ENCODE measurements at places on chromosomes 5 and 9.
A peak's percentile ranks its signal among the peaks of the same experiment; 100 is the strongest.

GRCh38 chr5:111463311-111463710 lies 49.0 kb downstream of the STARD4 start:
- DNase-seq, result no peak

GRCh38 chr9:97319395-97319794 lies 11.9 kb downstream of the CCDC180 start:
- no peak for DNase-seq

GRCh38 chr5:161391724-161392123 lies 154.8 kb downstream of the GABRB2 start:
- no peak for DNase-seq

GRCh38 chr5:149959406-149960236 lies 937 bp upstream of the SLC26A2 start:
- no peak for DNase-seq

- DNase-seq, result no peak
Observed at GRCh38 chr9:98974554-98974953, 30.8 kb downstream of the COL15A1 start.

DNA sequence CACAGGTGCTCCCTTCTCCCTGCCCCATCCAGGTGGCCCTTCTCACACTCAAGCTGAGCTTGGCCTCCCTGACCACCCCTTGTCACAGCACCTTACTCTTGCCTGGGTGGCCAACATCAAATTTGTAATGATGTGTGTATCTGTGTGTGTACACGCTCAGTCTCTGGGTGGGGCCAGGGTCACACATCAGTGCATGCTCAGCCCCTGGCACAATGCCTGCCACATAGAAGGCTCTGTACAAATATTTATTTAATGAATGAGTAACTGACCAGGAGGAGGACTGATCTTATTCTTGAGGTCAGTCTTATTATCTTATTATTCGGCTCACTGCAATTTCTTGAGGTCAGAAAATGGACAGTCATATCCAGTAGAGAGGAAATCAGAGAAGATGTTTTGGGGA lies 41.3 kb upstream of the HAND1 start:
- no peak for DNase-seq

- no peak for DNase-seq
Observed at GRCh38 chr5:40410964-40411635, 268.6 kb upstream of the PTGER4 start.

GRCh38 chr9:90988318-90988717 lies 186.7 kb downstream of the SYK start:
- no peak for DNase-seq

DNA sequence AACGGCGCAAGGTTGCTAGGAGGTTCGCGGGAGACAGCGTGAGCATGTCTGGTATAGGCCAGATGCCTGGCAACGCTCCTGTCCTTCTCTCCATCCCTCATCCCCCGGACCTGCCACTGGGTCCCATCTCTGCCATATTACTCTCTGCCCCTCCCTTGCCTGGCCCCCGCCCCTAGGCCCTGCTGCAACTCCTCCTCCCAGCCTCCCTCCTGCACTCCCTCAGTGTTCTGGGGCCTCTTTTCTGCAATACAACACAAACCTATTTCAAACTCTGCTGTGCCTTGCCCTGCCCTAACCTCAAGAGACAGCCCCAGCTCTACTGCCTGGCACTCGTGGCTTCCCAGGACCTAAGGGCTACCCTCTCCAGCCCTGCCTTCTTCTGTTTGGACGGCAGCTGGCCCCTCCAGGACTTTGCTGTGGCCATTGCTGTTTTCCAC lies 8.9 kb upstream of the DBN1 start:
- no peak for DNase-seq

- no peak for DNase-seq
Observed at GRCh38 chr5:151406322-151406947, 41.0 kb upstream of the SLC36A1 start.

DNA sequence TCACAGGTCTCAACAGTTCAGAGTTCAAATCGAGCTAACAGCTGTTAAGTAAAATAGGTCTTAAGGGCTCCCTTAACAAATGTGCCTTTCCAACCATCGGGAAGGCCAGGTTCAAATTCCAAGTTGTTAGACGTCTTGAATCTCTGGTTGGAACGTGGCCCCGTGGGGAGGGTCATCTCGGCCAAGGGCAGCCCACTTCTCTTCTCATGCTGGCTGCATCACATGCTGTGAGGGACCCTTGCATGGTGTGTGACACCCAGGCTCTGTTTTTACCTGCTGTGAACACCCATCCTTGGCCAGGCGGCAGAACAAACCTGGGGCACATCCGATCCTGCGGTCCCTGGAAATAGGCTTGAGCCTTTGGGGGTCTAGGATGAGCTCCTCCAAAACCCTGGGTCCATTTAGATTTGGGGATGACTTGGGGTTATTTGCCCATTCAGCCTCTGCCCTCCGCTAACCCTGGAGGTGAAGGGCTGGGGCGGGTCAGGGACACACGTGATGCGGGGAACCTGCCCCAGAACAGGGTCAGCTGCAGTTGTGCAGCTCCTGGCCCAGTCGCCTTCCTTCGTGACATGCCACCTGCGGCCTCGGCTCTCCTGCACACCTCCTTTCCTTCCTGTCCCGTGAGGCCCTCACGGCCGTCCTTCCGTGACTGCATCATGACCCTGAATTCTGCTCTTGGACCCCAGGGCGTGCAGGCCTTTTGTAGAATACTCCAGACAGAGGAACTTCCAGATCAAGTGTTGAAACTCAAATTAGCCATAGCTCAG lies 45.9 kb downstream of the BOD1 start:
- DNase-seq, result no peak

- DNase-seq, result no peak
Observed at GRCh38 chr9:27505744-27506161, 18.3 kb upstream of the IFNK start.

- no peak for DNase-seq
Observed at GRCh38 chr5:116488356-116489041, 86.1 kb downstream of the SEMA6A start.

DNA sequence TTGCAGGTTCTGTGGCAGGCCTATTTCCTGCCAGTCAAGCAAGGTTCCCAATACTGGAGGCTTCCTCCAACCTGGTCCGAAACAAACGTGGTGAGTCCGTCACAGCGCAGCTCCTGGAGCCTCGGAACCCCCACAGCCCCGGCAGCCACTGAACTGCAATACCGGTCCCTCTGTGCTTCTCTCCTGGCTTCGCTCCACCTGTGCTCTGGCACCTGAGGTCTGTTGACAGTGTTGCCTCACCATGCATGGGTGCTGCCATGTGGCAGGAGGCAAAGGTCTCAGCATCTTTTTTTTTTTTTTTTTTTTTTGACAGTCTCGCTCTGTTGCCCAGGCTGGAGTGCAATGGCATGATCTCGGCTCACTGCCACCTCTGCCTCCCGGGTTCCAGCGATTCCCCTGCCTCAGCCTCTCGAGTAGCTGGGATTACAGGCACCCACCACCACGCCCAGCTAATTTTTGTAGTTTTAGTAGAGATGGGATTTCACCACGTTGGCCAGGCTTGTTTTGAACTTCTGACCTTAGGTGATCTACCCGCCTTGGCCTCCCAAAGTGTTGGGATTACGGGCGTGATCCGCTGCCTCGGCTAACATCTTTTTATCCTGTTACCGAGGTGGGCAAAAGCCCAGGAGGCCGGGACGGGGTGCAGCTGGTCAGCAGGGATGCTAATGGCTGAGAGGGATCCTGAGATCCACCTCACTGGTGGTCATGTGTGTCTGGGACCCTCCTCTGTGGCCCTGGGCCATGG lies 57.1 kb upstream of the RNU6ATAC start:
- no peak for DNase-seq

DNA sequence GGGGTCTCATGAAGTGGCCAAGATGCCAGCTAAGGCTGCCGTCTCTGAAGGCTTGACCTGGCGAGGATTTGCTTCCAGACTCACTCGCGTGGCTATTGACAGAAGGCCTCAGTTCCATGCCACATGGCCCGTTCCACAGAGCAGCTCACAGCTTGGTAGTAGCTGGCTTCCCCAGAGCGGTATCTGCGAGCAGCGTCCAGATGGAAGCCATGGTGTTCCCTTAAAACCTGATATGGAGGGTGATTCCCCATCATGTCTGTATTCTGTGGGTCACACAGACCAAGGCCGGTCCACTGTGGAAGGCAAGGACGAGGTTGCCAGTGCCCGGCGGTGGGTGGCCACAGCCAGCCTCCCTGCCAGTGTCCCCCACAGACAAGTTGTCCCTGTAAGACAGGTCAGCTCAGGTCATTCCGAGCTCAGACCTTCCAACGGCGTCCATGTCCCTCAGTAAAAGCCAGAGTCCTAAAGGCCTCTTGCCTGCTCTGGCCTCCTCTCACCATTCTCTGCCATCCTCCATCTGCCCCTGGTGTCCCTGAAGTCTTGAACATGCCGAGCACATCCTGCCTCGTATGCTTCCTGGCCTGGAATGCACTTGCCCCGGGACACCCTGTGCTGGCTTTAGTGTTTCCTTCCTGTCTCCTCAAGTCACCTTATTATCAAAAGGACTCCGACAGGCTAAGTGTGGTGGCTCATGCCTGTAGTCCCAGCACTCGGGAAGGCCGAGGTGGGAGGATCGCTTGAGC lies 61.3 kb upstream of the LRRTM2 start:
- no peak for DNase-seq

DNA sequence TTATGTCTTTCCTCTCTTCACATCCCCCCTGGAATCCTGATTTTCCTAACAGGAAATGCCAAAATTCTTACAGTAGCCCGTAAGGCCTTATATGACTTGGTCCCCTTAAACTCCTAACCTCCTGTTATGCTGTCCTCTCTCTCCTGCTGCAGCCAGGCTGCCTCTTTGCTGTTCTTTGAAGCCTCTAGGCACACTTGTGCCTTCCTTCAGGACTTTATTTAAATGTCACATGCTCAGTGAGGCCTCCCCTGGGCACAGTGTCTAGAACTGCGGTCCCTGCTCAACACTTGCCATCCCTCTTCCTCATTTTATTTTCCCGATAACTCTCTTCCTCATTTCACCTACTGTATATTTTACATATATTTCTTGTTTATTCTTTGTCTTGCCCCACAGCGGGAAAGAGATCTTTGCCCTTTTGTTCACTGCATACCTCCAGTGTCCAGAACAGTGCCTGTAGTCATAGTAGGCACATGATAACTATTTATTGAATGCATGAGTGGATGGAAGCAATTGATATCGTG lies 5.5 kb upstream of the SHB start:
- DNase-seq, result no peak

- DNase-seq, result no peak
Observed at GRCh38 chr9:374736-375135, 160.1 kb downstream of the DOCK8 start.

DNA sequence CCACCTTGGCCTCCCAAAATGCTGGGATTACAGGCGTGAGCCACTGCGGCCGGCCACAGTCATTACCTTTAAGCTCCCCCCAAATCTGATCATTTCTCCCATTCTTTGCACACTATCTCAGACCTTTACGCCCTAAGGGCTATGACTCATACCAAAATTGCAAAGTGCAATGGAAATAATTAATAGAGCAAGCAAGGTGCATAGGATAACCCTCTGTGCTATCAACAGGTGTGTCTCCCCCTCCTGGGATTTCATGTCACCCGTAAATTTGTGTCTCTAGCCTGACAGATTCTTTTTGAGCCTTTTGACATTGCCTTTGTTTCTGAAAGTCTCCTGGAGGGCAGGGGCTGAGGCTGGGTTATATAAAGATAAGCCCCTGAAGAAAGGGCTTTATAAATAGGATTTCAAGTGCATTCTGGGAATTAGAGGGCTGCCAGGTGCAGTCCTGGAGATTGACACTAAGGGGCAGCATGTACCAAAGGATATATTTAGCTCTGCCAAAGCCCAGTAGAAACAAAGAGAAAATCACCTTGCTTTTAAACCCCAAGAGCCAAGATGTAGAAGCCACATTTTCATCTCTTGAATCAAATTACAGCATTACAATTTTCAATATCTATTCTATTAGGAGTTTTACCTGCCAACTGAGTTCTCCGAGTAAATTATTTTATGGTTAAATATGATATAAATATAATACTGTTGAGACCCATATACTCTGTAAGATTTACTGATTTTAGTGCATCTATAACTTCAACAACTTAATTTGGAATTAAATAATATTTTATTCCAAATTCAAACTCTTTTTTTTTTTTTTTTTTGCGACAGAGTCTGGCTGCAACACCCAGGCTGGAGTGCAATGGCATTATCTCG lies 18.2 kb downstream of the S100Z start:
- DNase-seq, result peak; percentile 15

DNA sequence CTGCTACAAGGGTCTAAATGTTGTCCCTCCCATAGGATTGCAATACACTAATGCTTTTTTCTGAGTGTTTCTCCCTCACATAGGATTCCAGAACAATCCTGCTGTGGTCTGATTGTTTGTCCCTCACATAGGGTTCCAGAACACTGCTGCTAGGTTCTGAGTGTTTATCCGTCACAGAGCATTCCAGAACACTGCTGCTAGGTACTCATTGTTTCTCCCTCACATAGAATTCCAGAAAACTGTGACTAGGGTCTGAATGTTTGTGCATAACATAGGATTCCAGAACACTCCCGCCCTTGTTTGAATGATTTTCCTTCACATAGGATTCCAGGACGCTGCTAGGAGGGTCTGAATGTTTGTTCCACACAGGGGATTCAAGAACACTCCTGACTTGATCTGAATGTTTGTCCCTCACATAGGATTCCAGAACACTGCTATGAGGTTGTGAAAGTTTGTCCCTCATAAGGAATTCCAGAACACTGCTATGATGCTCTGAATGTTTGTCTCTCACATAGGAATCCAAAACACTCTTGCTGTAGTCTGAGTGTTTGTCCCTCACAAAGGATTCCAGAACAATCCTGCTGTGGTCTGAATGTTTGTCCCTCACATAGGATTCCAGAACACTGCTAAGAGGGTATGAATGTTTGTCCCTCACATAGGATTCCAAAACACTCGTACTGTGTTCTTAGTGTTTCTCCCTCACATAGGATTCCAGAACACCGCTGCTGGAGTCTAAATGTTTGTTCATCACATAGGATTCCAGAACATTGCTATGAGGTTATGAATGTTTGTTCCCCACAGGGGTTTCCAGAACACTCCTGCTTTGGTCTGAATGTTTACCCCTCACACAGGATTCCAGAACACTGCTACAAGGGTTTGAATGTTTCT lies 213.5 kb downstream of the FOXD4L6 start:
- no peak for DNase-seq

DNA sequence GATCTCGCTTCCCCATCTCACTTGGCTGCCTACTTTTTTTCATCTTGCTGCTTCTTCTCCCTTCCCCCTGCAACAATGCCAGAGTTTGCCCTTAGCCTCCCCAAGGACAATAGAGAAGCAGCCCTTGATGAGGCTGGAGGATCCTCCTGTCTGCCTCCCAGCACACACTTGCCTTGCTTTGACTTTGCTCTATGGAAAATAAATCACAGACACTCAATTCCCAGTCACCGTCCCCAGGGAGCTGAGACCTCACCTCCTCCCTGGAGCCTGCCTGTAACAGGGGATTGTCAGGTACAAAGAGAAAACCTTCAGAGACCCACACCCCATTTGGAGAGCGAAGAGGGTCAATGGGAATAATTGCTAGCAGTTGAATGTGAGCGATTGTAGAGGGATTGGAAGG lies 242.1 kb upstream of the ZNF462 start:
- DNase-seq, result no peak

DNA sequence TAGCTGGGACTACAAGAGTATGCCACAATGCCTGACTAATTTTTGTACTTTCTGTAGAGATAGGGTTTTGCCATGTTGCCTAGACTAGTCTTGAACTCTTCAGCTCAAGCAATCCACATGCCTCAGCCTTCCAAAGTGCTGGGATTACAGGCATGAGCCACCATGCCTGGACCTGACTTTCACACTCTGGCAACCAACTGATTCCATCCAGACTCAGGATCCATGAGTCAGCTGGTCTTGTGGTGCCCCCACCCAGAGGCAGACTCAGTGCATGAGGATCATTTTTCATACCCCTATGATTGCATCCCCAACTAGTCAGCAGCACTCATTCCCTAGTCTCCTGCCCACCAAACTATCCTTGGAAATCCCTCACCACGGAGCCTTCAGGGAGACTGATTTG lies 375.9 kb downstream of the ANXA1 start:
- no peak for DNase-seq

GRCh38 chr9:80550181-80550580 lies 978.4 kb downstream of the TLE4 start:
- DNase-seq, result no peak

Data from NK-92 treated with Interleukin-12 subunit alpha and Interleukin-12 subunit beta, amount 100 ng/mL, for 24 hours (cell line).